ENCODE measurements at places on chromosomes 11 and 22.

DNA sequence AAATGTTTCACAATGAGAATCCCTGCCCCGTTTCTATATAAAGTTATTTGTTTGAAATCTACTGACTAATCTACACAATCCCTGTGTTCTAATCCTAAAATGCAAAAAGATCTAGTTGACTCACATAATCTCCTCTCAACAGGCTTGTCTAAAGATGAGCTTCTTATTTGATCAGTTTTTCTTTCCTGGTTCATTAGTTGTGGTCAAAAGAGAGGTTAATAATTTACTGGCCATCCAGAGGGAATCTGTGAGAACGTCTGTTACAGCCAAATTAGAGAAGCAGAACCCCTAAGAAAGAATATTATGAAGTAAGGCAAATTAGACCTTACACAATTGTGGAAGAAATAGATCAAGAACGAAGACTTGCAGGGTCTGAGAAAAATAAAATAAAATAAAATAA, 173.7 kb upstream of the ANO3 start:
- no peak for DNase-seq

GRCh38 chr22:45271667-45272201, 13.0 kb upstream of the UPK3A start:
- no peak for DNase-seq

GRCh38 chr11:68505596-68505995, 45.0 kb downstream of the PPP6R3 start:
- DNase-seq: no peak

DNA sequence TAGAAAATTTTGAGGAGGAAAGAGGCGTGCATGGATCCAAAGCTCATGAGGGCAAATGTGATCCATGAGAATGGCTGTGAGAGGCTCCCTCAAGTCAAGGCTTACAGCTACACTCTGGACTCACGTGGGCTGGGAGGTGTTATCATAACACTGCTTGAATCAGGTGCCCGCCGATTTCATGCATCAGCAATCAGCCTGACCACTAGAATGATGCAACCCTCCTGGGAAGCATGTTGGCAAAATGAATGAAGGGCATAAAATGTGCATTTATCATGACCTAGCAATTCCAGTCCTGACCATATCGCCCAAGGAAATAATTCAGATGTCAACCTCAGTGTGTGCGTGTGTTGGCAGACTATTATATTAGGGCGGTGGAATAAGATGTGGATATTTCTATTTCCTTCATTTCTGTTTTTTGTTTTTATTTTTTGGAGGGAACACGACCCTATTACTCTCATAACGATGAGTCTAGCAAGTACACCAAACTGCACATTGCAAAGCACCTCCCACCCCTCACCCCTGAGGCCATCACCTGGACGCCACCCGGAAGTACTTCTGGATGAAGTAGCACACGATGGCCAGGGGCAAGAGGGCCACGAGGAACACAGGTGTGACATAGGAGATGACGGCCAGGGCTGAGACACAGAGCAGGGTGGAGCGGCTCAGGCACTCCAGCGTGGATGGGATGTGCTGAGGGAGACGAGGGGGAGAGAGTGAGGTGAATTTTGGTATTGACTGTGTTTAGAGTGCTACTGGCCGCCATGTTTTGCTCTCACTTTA, 15.7 kb upstream of the KCNJ11 start:
- DNase-seq: no peak

DNA sequence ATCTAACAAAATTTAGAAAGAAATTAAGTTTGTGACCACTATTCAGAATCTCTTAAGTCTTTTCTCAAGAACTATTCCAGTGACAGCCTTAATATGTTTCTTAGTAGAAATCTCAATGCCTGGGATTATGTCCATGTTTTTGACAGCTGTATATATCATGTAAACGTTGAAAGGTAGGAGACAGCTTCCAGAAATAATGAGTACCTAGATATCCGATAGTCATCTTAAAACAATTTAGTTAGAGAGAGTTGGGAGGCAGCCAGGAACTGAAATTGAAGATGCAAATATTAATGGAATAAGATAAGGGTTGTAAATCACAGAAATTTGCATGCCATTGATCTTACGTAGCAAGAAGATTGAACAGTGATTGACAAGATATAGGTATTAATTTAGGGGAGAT, 955.2 kb downstream of the JRKL start:
- DNase-seq: no peak

DNA sequence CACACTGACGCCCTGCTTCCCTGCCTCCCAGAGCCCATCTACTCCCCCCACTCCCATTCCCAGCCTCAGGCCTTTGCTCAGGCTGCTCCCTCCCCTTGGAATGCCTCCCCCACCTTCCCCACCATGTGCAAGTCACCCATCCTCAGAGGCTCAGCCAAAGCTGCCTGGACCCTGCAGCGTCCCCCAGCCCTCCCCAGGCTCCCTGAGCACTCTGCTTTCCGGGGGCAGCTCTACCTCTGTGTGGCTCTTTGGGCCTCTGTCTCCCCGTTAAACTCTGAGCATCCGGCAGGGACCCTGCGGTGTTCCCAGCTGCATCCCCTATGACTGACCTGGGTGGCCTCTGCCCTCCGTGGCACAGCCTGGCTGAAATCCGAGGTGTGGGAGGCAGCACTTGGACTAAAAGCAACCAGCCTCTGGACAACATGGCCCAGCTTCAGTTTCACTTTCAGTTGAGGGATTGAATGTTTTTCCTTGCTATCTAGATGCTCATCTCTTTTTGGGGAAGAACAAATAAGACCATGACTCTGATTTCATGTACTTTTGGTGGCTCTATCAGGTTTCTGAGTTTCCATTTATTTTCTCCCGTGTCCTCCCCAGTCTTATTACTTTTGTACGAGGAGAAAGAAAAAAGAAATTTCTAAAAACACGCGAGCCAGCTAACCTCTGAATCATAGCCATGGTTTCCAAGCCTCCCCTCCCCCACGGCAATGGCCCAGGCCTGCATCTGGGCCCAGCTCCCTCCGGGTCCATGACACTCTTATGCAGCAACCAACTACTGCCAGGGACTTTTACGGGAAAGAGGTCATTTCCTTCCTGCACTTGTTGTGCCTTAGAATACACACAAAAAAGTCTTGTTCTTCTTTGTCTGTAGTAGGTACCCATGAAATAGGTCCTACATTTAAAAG, 3.8 kb downstream of the APOL3 start:
- DNase-seq: peak; percentile 11

GRCh38 chr22:47130883-47131631, 368.6 kb downstream of the TBC1D22A start:
- no peak for DNase-seq

DNA sequence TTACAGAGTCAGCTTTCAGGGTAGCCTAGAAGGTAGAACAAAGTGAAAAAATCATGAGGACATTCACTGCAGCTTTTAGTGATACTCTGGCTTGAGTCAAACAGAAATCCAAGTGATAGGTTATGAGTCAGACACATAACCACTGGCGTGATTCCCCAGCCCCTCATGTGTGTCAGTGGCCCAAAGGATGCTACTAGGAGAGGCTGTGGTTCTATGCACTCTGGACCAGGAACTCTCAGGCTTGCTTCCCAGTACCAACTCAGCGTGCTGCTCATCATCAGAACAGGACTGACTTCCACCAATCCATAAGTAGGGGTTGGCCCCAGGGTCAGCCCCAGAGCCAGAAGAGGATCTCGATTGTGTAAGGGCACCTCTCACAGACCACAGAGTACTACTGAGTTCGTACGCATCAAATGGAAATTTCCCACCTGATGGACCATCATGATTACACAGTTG, 116.8 kb downstream of the MED15 start:
- DNase-seq: no peak

GRCh38 chr11:128766591-128767081, 72.8 kb downstream of the FLI1 start:
- no peak for DNase-seq

- DNase-seq: no peak
Measured at GRCh38 chr11:107962181-107962580, 33.9 kb downstream of the RAB39A start.

GRCh38 chr22:19396934-19397733, 34.4 kb downstream of the HIRA start:
- no peak for DNase-seq

GRCh38 chr11:124762624-124763155, 600 bp upstream of the ESAM start:
- DNase-seq: no peak

GRCh38 chr11:112334381-112334780, 73.7 kb upstream of the PLET1 start:
- DNase-seq: no peak

- no peak for DNase-seq
Measured at GRCh38 chr11:110173811-110174644, 80.8 kb downstream of the ZC3H12C start.

- no peak for DNase-seq
Measured at GRCh38 chr11:88813233-88813915, 252.4 kb downstream of the GRM5 start.

- no peak for DNase-seq
Measured at GRCh38 chr11:125464270-125464662, 31.8 kb downstream of the FEZ1 start.

GRCh38 chr11:18987454-18988231, 48.4 kb upstream of the MRGPRX1 start:
- no peak for DNase-seq

DNA sequence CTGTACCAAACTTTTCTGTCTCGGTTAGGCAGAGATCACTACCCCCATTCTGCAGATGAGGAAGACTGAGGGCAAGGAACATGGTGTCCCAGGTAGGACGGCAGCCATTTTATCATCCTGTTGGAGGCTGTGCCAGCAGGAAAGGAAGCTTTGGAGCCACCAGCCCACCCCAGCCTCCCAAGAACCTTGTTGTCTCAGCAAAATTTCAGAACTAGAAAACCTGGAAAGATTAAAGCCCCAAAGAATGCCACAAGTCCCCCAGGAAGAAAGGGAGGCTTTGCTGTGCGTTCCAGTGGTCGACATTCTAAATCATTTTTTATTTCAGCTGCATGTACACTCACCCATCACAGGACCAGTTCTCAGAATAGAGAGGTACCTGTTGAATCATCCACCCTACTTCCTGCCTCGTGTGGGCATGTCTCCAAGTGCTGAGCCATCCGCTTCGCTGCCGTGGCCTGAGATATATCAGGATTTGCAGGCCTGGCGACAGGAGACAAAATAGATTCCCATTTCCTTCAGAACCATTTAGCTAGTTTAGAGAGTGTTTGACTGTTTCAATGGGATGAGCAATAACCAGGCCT, 13.0 kb upstream of the EIF3D start:
- DNase-seq: no peak

DNA sequence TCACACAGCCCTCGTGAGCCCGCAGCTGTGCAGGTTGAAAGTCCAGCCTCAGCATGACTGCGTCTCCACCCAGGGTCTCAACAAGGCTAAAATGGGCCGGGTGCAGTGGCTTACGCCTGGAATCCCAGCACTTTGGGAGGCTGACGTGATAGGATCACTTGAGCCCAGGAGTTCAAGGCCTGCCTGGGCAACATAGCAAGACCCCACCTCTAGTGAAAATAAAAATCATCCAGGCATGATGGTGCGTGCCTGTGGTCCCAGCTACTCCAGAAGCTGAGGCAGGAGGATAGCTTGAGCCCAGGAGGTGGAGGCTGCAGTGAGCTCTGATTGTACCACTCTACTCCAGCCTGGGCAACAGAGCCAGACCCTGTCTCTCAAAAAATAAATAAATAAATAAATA, 100.8 kb upstream of the PRR5 start:
- no peak for DNase-seq

GRCh38 chr11:10580623-10581022, 12.2 kb upstream of the LYVE1 start:
- DNase-seq: no peak

DNA sequence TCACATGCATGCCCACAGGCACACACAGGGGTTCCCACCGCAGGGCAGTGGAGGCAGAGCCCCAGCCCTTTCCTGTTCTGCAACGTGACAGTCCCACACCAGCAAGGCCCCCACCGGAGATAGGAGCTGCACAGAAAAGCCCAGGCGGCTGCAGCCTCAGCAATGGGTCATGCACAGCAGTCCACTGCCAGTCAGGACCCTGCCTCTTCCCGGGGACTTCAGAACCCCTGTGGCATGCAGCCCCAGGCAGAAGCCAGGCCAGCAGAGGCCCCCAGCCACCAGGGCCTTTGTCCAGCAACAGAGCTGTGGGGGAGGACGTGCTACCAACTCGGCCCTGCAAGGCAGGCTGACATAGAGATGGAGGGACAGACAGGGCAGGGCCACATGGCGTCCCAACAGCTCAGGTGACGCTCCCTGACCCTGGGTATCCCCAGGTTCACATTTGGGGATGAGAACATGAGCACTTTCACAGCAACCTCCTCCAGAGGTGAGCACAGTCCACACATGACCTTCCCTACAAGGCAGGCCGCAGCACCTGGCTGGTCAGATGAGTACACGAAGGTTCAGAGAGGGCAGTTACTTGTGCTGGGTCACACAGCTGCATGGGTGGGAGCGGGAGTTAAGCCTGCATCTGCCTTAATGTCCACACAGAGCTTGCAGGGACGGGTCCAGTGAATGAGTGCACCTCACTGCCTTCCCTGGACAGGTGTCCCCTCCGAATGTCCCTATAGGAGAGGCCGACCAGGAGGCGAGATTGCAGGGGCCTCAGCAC, 87.3 kb downstream of the CELSR1 start:
- DNase-seq: no peak

DNA sequence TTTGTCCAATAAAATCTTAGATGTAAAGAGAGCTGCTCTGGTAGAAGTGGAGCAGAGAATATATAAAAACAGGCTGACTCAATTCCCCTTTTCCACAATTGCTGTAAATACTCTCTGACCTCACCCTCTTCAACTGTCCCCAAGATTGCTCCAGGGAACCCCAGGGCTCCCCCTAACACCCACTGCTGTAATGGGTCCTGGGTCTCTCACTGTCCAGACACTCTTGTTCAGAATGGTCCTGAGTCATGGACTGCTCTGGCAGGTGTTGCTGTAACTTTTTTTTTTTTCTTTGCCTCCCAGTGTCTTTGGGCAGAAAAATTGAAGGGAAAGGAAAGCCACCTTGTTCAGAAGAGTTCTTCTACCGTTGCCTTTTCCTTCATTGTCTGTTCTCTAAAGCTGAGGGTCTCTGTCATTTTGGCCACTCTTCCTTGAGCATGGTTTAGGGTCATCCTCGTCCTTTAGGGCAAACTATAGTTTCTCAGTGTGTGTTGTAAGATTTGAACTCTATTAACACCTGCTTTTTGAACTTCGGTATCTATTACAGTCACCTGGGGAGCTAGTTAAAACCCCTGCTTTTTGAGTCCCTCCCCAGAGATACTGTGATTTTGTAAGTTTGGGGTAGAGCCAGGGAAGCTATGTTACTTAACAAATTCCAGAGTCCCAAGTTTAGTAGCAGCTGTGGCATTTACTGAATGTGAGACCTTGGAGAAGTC, 209.5 kb downstream of the NAV2 start:
- DNase-seq: no peak

Data from esophagus squamous epithelium (tissue), 5 donors.